ENCODE measurements at places on chromosomes 2 and 18. TPM values are rescaled to one million over a fixed set of nuclear protein-coding genes. Genes with fewer than 3 reads are reported as not detected.

GRCh38 chr2:189629531-189630453, 31.5 kb upstream of the ASNSD1 start:
- no peak for DNase-seq

DNA sequence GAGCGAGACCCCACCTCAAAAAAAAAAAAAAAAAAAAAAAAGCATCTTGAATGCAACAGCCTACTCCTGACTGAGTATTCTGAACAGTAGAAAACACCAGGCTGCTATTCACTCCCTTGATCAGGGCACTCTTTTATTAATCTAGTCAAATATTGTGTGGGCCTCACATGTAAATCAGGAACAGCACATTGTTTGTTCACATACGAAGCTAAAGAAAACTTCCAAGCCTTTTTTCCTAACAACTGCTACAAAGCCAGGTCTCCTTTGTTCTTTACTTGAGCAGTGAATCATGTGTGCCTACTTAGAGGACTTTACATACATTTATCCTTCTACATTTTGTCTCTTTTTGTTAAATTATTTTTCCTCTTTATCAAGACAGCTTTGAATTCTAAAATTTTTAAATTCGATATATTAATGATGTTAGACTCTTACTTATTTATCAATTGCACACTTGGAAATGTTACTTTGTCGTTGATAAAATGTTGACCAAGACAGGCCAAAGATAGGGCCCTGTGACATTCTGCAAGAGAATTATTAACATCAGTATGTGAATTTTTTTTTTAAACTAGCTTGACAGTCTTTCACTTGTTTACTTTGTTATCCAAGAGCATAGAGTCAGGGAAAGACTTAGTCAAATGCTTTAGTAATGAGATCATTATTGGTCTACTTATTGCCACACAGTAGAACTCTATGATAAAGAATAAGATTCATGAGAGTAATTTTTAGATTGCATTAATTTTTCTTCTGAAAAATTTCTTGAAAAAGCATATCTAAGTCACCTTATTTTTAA, 13.2 kb downstream of the SPATS2L start:
- no peak for DNase-seq

GRCh38 chr18:32769586-32770053, 3.2 kb downstream of the KLHL14 start:
- no peak for DNase-seq

GRCh38 chr2:158505448-158505934, 48.7 kb downstream of the PKP4 start:
- no peak for DNase-seq

- DNase-seq: no peak
These were observed 97.5 kb downstream of the TFCP2L1 start for GRCh38 chr2:121187351-121187981.

DNA sequence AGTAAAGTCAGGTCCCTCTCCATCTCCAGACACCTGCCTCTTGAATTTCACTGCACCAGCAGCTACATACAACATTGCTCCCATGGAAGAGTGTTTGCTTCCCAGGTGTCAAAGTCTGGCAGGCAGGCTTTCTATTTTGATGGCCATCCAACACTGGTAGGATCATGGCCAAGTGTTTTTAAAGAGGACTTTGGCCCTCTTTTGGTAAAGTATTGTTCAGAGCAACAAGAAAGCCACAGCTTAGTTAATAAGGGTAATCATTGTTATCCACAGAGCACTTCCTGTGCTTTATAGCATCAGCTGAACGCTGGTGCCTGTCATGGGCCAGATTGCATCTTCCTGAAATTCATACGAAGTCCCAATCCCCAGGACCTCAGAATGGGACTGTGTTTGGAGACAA, 133.2 kb downstream of the NCK2 start:
- DNase-seq: no peak

- no peak for DNase-seq
These were observed 159.5 kb upstream of the CAPN13 start for GRCh38 chr2:30966786-30967185.

- no peak for DNase-seq
These were observed 43.8 kb downstream of the SOCS6 start for GRCh38 chr18:70332694-70333093.

- no peak for DNase-seq
These were observed 113.8 kb upstream of the DLX2 start for GRCh38 chr2:172216477-172216876.

DNA sequence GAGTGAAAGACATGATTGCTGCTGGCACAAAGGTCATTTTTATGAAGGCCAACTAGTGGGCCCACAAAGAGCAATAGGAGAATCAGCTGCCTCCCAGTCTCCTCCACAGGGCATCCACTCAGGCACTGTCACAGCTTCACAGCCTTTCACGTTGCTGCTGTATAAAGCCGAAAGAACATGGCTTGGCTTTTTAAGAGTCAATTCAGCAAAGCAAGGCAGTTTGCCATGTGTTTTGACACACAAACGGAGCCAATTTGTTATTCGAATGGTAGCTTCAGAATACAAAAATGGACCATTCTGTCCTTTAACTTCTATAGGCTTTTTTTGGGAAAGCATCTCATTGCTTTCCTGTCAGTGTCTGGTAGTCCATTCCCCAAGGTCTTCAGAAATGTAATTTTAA, 283.4 kb upstream of the PARD3B start:
- DNase-seq: no peak

DNA sequence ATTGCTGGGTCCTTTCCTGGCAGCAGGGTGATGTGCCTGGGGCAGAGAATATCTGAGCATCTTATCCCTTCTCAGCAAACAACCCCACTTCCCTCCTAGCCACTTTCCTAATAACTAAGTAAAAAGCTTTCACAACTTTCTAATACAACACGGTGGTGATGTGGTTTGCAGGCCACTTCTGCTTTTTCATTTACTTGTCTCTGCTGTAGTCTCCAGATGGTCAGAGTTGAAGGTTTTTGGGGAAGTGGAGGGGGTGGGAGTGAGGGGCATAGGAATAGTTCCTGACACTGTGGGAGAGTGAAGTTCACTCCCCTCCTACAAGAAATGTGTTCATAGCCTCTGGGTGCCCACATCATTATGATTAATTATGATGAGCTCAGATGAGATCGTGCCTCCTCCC, 11.6 kb downstream of the OXER1 start:
- DNase-seq: no peak

- DNase-seq: no peak
These were observed 2.4 kb downstream of the FBXO11 start for GRCh38 chr2:47903781-47904490.

- DNase-seq: no peak
These were observed 42.4 kb downstream of the TMEM237 start for GRCh38 chr2:201600906-201601305.

The STAT1 gene
- total RNA-seq: 438 TPM

The ASXL3 gene
- total RNA-seq: 4.4 TPM

The GAREM1 gene
- 13.5 TPM for total RNA-seq

The DOK1 gene
- 3.4 TPM for total RNA-seq

The RUFY4 gene
- total RNA-seq: not detected
